ENCODE measurements at places on chromosomes 7 and 10.

GRCh38 chr7:96401200-96401599 is 79.3 kb upstream of the SLC25A13 start:
- H3K27ac ChIP-seq, result no peak overlapping the region
- H3K4me1 ChIP-seq, result no peaks in the 10 kb centered on the region
- no peak overlapping the region for H3K4me3 ChIP-seq
- no peaks in the 10 kb centered on the region for H3K36me3 ChIP-seq
- DNase-seq, result no peak

- no peaks in the 10 kb centered on the region for H3K36me3 ChIP-seq
- DNase-seq, result no peak
- no peaks in the 10 kb centered on the region for H3K27me3 ChIP-seq
- H3K4me3 ChIP-seq, result no peak overlapping the region
These were observed 2.2 kb upstream of the INPP5F start for GRCh38 chr10:119723624-119724023.

DNA sequence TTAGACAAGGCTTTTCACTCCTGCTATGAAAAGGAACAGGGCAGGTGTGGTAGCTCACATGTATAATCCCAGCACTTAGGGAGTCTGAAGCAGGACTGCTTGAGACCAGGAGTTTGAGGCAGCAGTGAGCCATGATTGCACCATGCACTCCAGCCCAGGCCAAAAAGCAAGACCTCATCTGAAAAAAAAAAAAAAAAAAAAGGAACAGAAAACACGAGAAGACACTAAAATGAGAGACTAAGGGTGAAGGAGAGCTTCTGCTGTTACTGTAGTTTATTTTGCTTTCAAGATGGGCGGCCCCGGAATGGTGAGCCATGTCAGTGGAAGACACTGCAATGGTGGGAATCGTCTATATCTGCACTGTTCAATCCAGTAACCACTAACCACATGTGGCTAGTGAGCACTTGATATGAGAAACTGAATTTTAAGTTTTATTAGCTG is 9.9 kb downstream of the PIP4K2A start:
- no peak overlapping the region for H3K4me3 ChIP-seq
- H3K4me1 ChIP-seq, result no peaks in the 10 kb centered on the region
- no peak overlapping the region for H3K27ac ChIP-seq
- H3K27me3 ChIP-seq, result no peaks in the 10 kb centered on the region
- no peak for DNase-seq

GRCh38 chr7:127438836-127439235 is 46.3 kb upstream of the ZNF800 start:
- H3K27ac ChIP-seq, result no peak overlapping the region
- H3K4me3 ChIP-seq, result no peak overlapping the region
- H3K27me3 ChIP-seq, result no peaks in the 10 kb centered on the region
- no peaks in the 10 kb centered on the region for H3K36me3 ChIP-seq

- peak; percentile 13 for DNase-seq
- no peak overlapping the region for H3K4me3 ChIP-seq
- H3K4me1 ChIP-seq, result no peaks in the 10 kb centered on the region
- H3K27me3 ChIP-seq, result no peaks in the 10 kb centered on the region
- peaks cover 42% of the 10 kb centered on the region for H3K36me3 ChIP-seq
These were observed 27.4 kb downstream of the UCMA start for GRCh38 chr10:13206546-13207443.

GRCh38 chr10:12237265-12238220 is 41.6 kb downstream of the CDC123 start:
- no peak overlapping the region for H3K27ac ChIP-seq
- peaks cover 26% of the 10 kb centered on the region for H3K36me3 ChIP-seq

DNA sequence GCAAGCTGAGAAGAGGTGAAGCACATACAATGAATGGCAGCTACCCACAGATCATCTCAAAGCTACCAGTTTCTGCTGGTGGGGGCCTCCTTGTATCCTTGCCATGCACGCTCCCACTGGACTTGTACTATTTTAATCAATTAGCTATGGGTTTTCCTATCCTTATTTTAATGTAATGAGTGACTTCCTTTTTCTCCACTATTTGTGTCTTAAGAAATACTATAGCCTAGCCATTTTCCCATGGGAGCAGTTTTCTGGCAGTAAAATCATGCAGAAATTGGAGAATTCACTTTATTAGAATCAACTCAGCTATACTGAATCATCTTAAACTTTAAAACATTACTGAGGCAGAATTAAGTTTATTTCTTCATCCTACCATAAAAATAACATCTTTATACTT is 73.5 kb downstream of the CTNNA3 start:
- peak overlapping the region; percentile 71 for H3K27ac ChIP-seq

- H3K27me3 ChIP-seq, result no peaks in the 10 kb centered on the region
- H3K27ac ChIP-seq, result no peak overlapping the region
These were observed 18.0 kb downstream of the ADAP1 start for GRCh38 chr7:936386-937054.

DNA sequence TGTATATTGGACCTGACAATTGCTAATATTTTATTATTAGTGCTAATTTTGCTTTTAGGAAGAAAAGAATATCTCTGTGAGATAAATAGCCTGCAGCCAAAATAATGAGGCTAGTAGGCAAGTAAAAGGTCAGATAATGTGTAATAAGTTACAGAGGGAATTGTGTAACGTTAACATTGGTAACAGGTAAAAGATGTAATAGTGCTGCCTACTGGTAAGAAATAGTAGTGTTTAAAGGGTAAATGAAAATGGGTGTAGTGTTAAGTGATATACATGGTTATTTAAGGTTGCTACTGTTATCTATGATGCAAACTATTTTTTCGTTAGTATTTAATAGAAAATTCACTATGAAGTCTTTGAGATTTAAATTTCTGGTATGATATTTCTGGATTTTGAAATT is 9.2 kb upstream of the FOXP2 start:
- H3K36me3 ChIP-seq, result no peaks in the 10 kb centered on the region
- H3K4me1 ChIP-seq, result peaks cover 4% of the 10 kb centered on the region
- H3K4me3 ChIP-seq, result no peak overlapping the region
- no peak for DNase-seq

- H3K36me3 ChIP-seq, result no peaks in the 10 kb centered on the region
- DNase-seq, result no peak
- H3K27me3 ChIP-seq, result peaks cover 17% of the 10 kb centered on the region
- no peaks in the 10 kb centered on the region for H3K4me1 ChIP-seq
- H3K4me3 ChIP-seq, result no peak overlapping the region
These were observed 597.3 kb downstream of the PTPRN2 start for GRCh38 chr7:157990226-157990880.

- H3K27me3 ChIP-seq, result no peaks in the 10 kb centered on the region
- no peaks in the 10 kb centered on the region for H3K4me1 ChIP-seq
- no peak overlapping the region for H3K27ac ChIP-seq
- DNase-seq, result no peak
- H3K4me3 ChIP-seq, result no peak overlapping the region
These were observed 5.8 kb upstream of the KLF6 start for GRCh38 chr10:3790858-3791257.

- H3K4me3 ChIP-seq, result no peak overlapping the region
- H3K27me3 ChIP-seq, result no peaks in the 10 kb centered on the region
- H3K27ac ChIP-seq, result no peak overlapping the region
- H3K36me3 ChIP-seq, result no peaks in the 10 kb centered on the region
- peaks cover 10% of the 10 kb centered on the region for H3K4me1 ChIP-seq
- DNase-seq, result no peak
These were observed 305.8 kb downstream of the MDFIC start for GRCh38 chr7:115227473-115228235.

GRCh38 chr7:43570688-43571365 is 12.1 kb upstream of the STK17A start:
- no peak for DNase-seq
- no peaks in the 10 kb centered on the region for H3K36me3 ChIP-seq
- no peaks in the 10 kb centered on the region for H3K27me3 ChIP-seq
- H3K4me1 ChIP-seq, result no peaks in the 10 kb centered on the region
- H3K4me3 ChIP-seq, result no peak overlapping the region

DNA sequence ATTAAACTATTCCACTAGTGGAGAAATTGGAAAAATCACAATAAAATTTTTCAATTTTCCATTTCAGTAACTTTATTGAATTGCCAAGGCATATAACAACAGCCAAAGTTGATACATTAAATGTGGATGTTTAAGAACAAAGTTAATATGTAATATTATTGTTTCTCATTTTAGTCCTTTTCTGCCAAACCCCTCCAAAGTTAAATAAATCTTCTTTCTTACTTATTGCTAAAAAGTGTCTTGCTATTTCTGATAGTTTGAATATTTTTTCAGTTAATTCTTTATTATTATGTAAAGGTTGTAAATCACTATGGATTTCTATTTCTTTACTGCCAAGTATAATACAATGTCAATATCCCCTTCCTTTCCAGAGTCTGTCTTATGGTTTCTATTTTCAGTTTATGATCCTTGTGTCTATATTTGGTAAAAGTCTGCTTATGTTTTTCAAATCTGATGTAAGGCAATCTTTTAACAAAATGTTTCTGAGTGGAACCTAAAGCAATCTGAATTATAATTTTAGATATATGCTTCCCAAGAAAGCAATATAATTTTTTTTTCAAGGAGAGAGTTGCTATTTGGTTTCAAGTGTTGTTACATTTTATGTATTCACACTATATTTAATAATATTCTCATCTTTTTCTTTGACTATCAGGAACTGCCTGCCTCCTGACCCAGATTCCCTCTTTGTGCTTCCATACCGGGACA is 80.3 kb upstream of the RHOBTB1 start:
- H3K27ac ChIP-seq, result no peak overlapping the region
- H3K27me3 ChIP-seq, result no peaks in the 10 kb centered on the region
- H3K4me1 ChIP-seq, result no peaks in the 10 kb centered on the region

DNA sequence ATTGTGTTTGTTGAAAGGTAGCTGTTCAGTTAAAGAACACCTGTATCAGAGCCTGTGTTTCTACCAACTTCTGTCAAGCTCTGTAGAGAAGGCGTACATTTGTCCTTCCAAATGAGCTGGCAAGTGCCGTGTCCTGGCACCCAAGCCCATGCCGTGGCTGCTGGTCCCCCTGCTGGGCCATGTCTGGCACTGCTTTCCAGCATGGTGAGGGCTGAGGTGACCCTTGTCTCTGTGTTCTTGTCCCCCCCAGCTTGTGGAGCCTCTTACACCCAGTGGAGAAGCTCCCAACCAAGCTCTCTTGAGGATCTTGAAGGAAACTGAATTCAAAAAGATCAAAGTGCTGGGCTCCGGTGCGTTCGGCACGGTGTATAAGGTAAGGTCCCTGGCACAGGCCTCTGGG is 154.9 kb downstream of the EGFR start:
- no peak for DNase-seq
- H3K4me1 ChIP-seq, result peaks cover 38% of the 10 kb centered on the region
- H3K4me3 ChIP-seq, result no peak overlapping the region
- H3K27me3 ChIP-seq, result no peaks in the 10 kb centered on the region

DNA sequence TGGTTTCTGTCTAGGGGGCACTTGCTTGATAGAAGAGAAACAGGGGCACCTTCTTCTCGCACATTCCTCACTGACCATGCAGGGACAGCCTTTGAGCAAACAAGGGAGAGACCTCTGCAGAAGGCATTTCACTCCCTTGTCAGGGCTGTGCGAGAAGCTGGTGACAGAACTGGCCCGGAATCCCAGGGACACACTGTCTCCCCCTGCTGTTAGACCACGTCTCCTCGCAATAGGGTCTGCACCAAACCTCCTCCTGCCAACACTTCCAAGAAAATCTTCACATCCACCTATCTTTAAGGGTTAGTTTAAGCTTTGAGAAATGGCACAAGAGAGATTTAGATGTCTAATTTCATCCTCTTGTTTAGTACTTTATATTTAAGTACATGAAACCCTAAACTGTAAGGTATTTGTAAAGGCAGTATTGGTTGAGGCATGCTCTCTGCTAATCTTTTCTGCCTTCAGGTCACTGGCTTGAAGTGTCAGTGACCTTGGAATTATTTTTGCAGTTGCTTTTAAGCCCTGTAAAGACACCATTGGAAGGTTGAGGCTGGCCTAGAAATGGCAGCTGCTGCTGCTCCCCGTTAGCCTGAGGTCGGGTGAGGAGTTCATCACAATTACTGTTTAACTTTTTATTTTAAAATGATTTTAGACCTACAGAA is 37.0 kb downstream of the RBM20 start:
- H3K36me3 ChIP-seq, result no peaks in the 10 kb centered on the region
- H3K4me3 ChIP-seq, result peak overlapping the region; percentile 27
- H3K4me1 ChIP-seq, result peaks cover 21% of the 10 kb centered on the region
- DNase-seq, result peak; percentile 88

- H3K27ac ChIP-seq, result no peak overlapping the region
- no peaks in the 10 kb centered on the region for H3K27me3 ChIP-seq
- no peak for DNase-seq
- H3K4me3 ChIP-seq, result no peak overlapping the region
- H3K4me1 ChIP-seq, result no peaks in the 10 kb centered on the region
These were observed 257.1 kb downstream of the KLF6 start for GRCh38 chr10:3527869-3528268.

- H3K36me3 ChIP-seq, result no peaks in the 10 kb centered on the region
- DNase-seq, result no peak
- no peaks in the 10 kb centered on the region for H3K27me3 ChIP-seq
- no peak overlapping the region for H3K27ac ChIP-seq
- no peak overlapping the region for H3K4me3 ChIP-seq
These were observed 13.0 kb downstream of the FAM20C start for GRCh38 chr7:205115-206010.

DNA sequence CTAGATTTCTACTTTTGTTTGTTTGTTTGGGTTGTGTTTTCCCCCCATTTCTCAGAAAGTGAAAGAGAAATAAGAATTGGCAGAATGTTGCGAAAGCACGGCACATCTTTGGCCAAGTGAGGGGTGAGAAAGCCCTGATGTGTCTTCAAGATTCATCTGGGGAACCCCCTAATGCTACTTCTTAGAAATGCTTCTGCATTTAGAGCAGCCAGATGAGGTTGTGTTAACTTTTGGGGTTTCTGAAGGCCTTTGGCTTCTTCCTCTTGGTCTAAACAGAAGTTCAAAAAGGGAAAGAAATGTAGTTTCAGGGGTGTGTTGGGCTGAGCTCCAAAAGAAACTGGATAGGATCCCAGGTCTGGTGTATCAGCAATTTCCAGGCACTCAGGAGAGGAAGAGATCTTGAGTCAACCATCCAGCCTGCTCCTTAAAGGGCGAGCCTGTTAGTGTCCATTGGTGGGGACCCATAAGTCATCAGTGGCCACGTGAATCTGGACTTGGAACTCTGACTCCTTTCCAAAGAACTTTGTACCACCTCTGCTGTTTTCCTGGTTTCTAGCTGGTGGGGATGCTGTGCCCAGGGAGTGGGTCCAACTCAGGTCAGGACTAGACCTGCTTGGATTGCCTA is 6.5 kb downstream of the DUSP5 start:
- no peak for DNase-seq
- peaks cover 32% of the 10 kb centered on the region for H3K4me1 ChIP-seq
- H3K27ac ChIP-seq, result no peak overlapping the region
- H3K27me3 ChIP-seq, result no peaks in the 10 kb centered on the region
- H3K36me3 ChIP-seq, result peaks cover 10% of the 10 kb centered on the region
- no peak overlapping the region for H3K4me3 ChIP-seq

DNA sequence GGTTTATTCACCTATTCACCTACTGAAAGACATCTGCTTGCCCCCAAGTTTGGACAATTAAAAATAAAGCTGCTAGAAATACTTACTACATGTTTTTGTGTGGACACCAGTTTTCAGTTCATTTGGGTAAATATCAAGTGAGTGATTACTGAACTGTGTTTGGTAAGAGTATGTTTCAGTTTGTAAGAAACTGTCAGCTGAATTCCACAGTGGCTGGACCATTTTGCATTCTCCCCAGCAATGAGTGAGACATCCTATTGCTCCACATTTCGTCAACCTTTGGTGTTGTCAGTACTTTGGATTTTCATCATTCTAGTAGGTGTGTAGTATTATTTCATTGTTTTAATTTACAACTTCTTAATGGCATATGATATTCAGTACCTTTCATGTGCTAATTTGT is 17.4 kb upstream of the IKZF1 start:
- no peak overlapping the region for H3K27ac ChIP-seq
- no peaks in the 10 kb centered on the region for H3K36me3 ChIP-seq
- 0 out of 2 replicates have a peak, but pooled peaks cover 2% of the 10 kb centered on the region for H3K4me1 ChIP-seq

All from SJCRH30 (cell line).